Foreskin fibroblast (primary cell): ENCODE measurements at places on chromosomes 7 and 10.

DNA sequence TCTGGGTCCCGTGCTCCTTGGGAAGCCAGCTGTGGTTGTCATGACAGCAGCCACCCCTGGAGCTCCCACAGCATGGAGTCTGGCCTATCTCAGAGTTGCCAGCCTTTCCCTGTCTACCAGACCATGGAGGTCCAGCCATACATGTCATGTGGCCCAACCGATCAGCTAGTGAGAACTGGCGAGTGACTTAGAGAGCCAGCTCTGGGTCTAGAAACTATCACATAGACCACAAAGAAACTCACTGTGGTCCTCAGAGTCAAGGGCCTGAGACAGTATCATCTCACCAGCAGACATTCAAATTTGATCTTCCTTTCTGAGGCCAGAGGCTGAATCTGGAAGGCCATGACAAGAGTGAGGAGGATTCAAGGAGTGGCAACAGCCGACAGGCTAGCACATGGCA lies 223.3 kb upstream of the GPR26 start:
- no peak for DNase-seq

GRCh38 chr7:151142686-151143040 lies 24.8 kb downstream of the GBX1 start:
- no peak for DNase-seq

DNA sequence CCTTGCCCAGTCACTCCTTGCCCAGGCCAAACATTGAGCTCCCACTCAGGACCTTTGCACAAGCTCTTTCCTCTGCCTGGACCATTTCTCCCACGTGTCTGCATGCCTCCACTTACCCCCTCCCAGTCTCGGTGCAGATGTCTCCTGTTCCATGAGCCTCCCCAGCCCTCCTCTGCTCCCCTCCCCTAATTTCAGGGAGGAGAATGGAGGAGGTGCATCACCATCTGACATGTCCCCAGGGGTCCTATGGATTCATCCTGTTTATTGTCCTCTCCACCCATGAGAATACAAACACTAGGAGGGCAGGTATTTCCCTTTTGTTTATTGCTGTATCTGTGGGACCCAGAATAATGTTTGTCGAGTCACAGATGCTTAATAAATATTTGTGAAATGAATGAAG lies 8.6 kb upstream of the GRID2IP start:
- DNase-seq = no peak

GRCh38 chr10:63753808-63754207 lies 232.6 kb downstream of the REEP3 start:
- DNase-seq = no peak

GRCh38 chr7:69398986-69399385 lies 199.3 kb upstream of the AUTS2 start:
- DNase-seq = no peak

DNA sequence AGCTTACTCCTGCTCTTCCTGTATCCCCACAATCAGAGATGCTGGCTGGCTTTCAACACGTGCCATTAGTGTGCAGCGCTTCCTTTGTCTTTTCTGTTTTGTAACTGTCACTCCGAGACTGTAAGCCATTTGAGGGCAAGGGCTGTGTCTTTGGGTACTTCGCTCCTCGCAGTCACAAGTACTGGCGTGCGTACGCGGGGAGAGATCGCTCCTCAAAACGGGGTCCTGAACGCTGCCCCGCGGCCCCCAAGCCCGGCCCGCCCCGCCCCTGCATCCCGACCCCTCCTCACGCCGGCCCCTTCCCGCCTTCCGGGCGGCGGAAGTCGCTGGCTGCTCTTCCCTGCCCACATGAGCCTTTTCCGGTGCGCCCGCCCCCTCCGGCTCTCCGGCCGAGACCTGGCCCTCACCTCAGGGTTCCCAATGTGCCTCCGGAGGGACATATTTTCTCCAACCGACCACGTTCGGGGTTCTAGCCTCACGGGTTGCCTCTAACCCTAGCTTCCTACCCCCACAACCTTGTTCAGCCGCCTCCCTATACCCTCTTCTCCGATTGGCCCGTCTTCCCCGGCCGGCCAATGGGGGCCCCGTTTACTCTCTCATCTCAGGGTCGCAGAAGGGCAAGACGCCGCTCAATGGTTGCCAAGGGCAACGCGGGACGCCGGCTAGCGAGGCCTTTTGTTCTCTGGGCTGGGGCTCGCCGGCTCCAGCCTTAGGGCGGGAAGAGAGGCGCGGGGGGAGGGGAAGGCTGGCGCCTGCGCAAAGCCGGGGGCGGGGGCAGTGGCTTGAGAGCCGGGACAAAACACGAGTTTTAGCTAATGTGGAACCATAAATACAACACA lies at the start of gene CEP41:
CEP41 (minus strand) TSS at position 490 of the 839 bp plus-strand sequence; CDS start at position 440, 50 bp downstream.
- DNase-seq = peak; percentile 97

DNA sequence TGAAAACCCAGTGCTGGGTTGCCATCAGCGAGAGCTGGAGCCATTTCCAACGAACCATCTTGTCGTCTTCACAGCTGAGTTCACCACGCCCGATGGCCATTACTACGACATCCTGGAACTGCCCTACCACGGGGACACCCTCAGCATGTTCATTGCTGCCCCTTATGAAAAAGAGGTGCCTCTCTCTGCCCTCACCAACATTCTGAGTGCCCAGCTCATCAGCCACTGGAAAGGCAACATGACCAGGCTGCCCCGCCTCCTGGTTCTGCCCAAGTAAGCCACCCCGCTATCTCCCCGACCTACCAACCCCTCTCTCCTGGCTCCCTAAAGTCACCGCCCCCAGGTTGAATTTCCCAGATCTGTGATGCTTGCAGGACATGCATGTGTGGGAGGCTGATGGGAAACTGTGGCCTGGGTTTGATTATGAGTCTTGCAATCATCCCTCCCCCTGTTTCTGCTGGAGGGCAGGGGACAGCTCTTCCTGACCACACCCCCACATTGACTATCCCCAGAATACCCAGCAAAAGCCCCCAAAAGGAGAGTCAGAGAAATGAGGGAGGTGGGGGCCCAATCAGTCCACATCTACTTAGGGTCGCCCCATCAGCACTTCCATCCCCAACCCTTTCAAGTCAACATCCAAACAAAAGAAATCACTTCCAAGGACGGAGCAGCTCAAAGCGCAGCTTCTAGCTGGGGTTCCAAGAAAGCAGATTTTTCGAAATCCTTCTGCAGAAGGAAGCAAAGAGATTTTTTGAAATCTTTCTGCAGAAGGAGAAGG lies 6.9 kb downstream of the SERPINE1 start:
- DNase-seq = peak; percentile 74

- no peak for DNase-seq
Measured at GRCh38 chr7:47284691-47285635, 296.9 kb downstream of the TNS3 start.

- no peak for DNase-seq
Measured at GRCh38 chr10:121438333-121438732, 159.9 kb downstream of the FGFR2 start.

DNA sequence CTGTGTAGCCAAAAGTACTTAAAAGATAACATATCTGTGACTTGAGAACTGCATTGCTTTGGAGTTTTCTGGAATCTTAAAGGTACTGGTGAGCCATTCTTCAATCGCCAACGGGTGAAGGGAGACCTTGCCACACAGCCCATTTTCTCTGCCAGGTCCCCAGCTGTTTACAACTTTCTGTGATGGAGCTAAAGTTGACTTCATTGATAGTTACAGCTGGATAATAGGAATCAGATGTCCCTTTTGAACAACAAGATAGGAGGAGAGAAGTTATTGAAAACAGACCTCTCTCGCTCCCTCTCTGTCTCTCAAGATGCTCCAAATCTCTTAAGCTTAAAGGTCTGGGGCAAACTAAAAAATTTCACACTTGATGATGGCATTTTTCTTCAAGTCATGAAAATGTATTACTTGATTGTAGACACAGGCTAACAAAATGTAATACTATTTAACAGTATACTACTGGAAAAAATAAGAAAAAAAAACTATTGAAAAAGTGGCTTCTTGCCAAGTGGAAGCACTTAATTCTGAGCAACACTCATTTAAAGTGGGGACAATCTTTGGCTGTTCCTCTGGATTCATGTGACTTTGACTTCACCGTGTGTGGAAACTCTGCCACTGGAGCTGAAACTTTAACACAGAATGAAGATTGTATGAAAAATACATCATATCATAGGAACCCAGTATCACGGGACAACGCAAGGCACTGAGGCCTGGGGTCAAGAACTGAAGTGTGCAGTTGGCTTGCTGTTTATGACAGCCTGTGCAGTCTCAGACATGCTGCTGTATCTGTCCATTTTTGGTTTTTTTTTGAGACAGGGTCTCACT lies 78.4 kb upstream of the AFAP1L2 start:
- peak; percentile 64 for DNase-seq

DNA sequence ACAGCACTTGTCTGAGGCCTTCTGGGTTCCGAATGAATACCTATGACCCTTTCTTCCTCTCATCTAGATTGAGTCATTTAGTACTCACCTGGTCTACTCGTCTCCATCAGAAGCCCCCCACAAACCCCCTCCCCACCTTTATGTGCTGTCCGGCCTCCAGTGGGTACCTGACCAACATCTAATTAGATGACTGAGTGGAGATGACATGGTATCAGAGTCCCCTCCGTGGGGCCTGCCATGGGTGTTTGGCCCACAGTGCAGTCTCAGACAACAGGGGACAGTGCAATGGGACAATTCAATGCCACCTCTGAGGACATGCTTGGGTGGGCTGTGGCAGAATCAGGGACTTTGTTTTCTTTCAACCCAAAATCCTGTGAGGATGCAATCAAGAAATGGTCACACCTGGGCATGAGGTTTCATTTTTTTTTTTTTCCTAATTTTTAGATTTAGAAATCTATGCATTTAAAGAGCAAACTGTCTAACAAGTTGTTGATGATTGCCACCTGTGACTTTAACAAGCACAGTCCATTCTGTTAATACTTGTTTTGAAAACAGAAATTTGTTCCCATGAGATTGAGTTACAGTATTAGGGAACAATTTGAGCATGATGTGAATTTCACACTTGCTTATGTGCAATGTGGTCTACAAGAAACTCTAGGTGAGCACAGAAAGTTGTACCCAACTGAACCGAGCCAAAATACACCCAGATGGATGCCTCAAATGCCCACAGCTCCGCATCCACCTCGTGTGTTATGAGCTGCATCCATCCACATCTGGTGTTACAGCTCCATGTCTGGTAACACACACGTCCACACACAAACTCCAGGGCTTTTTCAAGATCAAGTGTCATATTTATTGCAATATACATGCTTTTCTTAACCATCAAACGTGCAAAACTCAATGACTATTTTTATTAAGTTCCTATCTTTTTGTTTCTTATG lies 27.5 kb downstream of the GPRIN2 start:
- no peak for DNase-seq

GRCh38 chr7:151125470-151125845 lies 39.2 kb downstream of the AGAP3 start:
- DNase-seq = no peak

- DNase-seq = no peak
Measured at GRCh38 chr7:151552352-151553028, 32.8 kb upstream of the RHEB start.

GRCh38 chr10:86601956-86602602 lies 52.3 kb upstream of the OPN4 start:
- DNase-seq = no peak

GRCh38 chr10:91787810-91788209 lies 10.4 kb upstream of the TNKS2 start:
- DNase-seq = no peak

- DNase-seq = no peak
Measured at GRCh38 chr7:18262058-18262457, 233.5 kb upstream of the HDAC9 start.

DNA sequence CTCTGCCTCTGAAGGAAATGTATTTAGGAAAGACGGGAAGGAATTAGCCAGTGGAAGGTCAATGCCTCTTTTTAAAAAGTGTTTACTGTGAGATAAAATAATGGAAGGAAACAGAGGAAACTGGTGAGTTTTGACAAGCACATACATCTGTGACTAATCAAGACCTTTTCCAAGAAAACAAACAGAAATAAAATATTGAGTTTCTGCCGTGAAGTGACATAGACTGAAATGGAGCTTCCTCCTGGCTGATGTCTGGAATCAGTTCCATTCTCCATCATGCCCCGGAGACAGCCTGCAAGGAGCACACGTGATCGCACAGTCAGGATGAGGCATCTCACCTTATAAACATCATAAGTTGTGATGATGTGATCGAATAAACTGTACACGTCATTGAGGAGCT lies 30.7 kb downstream of the TECTB start:
- DNase-seq = peak; percentile 62

- no peak for DNase-seq
Measured at GRCh38 chr7:30865821-30866220, 45.8 kb upstream of the AQP1 start.

DNA sequence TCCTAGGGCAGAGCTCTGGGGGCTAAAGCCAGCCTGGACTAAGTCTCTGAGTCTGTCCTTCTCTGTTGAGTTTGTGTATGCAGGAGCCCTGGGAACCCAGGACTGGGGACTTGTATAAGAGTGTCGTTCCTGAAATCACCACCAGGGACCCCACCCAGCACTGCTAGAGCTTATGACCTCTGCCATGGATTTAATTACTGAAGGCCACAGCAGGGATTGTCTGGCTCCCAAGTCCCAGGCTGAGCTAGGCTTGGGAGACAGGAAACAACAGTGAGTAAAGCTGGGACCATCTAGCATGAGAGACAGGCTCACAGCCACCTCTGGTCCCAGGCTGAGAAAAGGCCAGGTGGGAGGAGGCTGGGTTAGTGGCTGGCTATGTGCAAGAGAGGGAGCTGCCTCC lies 1.4 kb upstream of the TSPAN15 start:
- DNase-seq = peak; percentile 37

GRCh38 chr7:30351286-30351685 lies 66.9 kb downstream of the ZNRF2 start:
- no peak for DNase-seq

DNA sequence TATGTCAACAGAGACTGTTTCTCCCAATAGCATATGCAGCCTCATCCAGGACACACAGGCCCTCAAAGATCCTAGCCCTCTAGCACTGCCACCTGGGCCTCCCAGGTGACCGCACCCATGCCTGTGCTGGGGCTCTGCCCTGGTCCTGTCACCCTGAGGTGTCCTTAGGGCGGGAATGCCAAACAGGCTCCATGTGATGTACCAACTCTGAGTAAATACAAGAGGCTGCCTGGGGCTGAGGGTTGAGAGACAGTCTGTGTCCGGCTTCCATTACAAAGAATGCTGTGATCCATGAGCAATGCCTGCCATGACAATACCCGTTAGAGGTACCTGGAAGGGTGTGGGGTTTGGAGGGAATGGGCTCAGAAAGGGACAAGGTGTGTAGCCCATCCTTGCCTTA lies 83.0 kb upstream of the KAT6B start:
- DNase-seq = no peak

DNA sequence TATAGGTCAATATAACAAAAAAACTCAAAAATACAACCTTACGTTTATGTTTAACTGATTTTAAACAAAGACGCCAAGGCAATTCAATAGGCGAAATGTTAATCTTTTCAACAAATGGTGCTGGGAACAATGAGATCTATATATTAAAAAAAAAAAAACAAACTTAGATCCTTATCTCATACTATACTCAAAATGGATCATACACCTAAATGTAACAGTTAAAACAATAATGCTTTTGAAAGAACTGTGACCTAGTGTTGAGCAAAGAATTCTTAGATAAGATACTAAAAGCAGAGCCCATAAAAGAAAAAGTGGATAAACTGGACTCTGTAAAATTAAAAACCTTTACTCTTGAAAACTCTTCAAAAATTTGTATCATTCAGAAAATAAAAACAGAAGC lies 8.6 kb downstream of the TMEM168 start:
- DNase-seq = no peak

- DNase-seq = no peak
Measured at GRCh38 chr7:142668495-142668894, 80.8 kb upstream of the PRSS1 start.
